ENCODE measurements at places on chromosomes 16 and 17. TPM values are rescaled to one million over a fixed set of nuclear protein-coding genes. Genes with fewer than 3 reads are reported as not detected.

The CCL17 gene
- total RNA-seq: not detected

DNA sequence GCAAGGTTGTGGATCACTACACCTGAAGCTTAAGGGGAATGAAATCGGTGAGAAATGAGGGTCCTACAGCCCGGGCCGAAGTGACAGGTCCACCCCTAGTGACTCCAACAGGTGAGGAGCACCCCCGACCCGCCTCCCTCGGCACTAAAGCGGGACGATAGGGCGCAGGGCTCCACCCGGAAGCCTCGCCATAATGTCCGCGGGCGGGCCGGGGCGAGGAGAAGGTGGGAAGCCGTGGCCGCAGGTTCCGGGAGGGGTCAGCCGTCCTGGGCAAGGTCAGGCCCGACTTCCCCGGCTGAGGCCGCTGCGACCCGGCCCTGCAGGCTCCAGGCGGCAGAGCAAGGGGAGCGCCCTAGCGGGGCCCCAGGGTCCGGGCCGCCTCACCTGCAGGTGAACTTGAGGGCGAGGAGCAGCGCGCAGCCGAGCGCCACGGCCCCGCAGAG lies 543 bp downstream of the TXNDC11 start:
- no peak for DNase-seq
- H3K27ac ChIP-seq: peak overlapping the region; percentile 85
- peaks cover 2% of the 10 kb centered on the region for H3K36me3 ChIP-seq

The FSCN2 gene
- 2.8 TPM for total RNA-seq

GRCh38 chr16:71672125-71672524 lies 46.1 kb downstream of the MARVELD3 start:
- DNase-seq: no peak
- H3K4me3 ChIP-seq: no peak overlapping the region
- H3K4me1 ChIP-seq: no peaks in the 10 kb centered on the region
- H3K36me3 ChIP-seq: peaks cover 40% of the 10 kb centered on the region
- H3K27ac ChIP-seq: no peak overlapping the region

The RHBDF1 gene
- 20.6 TPM for total RNA-seq

- DNase-seq: no peak
- no peaks in the 10 kb centered on the region for H3K27me3 ChIP-seq
- H3K4me3 ChIP-seq: no peak overlapping the region
- H3K4me1 ChIP-seq: no peaks in the 10 kb centered on the region
These were observed 402.6 kb upstream of the KIF2B start for GRCh38 chr17:53420035-53420641.

GRCh38 chr16:88772871-88773811 lies 11.9 kb downstream of the PIEZO1 start:
- DNase-seq: peak; percentile 90
- peaks cover 29% of the 10 kb centered on the region for H3K27me3 ChIP-seq
- H3K4me3 ChIP-seq: no peak overlapping the region

The CD300H gene
- total RNA-seq: not detected

DNA sequence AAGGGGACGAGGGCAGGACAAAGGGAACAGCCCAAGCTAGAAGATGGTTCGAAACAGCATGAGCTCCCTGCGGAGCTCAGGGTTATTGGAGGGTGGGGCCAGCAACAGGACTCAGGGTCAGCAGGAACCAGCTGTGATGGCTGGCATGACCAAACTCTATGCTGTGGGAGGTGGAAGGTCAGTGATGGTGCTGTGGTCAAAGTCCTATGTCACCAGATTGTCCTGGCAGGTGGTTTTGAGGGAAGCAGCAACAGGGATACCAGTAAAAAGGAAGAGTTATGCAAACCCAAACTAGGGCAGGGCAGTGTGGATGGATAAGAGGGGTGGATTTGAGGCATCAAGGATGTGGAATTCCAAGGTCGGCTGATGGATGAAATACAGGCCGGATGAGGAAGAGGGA lies 32.4 kb downstream of the CACNG4 start:
- H3K27ac ChIP-seq: no peak overlapping the region
- no peak overlapping the region for H3K4me3 ChIP-seq
- H3K36me3 ChIP-seq: no peaks in the 10 kb centered on the region
- DNase-seq: no peak
- H3K27me3 ChIP-seq: peaks cover 2% of the 10 kb centered on the region

DNA sequence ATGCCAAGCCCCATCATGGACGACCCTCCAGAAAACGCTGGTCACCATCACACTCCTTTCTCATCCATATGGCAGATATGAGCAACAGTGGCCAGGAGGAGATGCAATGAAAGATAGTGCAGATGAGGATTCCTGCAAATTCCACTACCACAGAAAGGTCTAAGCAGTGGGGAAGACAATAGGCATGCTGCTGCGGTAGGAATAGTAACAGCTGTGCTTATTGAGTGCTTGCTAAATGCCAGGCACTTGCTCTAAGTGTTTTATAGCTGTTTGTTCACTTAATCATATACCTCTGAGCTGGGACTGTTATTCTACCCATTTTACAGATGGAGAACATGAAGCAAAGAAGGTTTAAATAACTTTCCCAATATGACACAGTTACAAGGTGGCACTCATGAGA lies 46.6 kb upstream of the AKAP1 start:
- no peaks in the 10 kb centered on the region for H3K36me3 ChIP-seq
- H3K27me3 ChIP-seq: peaks cover 24% of the 10 kb centered on the region
- H3K27ac ChIP-seq: no peak overlapping the region
- DNase-seq: no peak
- H3K4me1 ChIP-seq: peaks cover 8% of the 10 kb centered on the region

GRCh38 chr17:32285306-32285705 lies 19.7 kb downstream of the RHBDL3 start:
- H3K4me3 ChIP-seq: no peak overlapping the region
- H3K4me1 ChIP-seq: peaks cover 14% of the 10 kb centered on the region
- H3K27ac ChIP-seq: no peak overlapping the region
- peaks cover 2% of the 10 kb centered on the region for H3K27me3 ChIP-seq

DNA sequence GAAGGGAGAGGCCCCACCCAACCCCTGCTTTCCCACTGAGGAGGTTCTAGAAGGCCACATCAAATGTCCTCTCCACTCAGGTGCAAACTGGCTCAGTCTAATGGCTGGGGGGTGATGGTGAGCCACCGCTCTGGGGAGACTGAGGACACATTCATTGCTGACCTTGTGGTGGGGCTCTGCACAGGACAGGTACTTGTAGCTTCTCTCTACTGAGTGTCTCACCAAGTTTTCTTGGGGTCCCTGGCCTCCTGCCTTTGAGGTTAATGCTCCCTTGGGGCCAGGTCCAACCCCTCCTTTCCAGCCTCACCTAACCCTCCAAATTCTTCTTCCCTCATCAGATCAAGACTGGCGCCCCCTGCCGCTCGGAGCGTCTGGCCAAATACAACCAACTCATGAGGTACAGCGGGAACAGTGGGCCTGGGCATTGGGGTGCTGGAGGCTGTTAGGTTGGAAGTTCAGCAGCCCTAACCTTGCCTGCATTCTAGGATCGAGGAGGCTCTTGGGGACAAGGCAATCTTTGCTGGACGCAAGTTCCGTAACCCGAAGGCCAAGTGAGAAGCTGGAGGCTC lies 5.7 kb downstream of the ENO3 start:
- no peaks in the 10 kb centered on the region for H3K27me3 ChIP-seq
- peaks cover 53% of the 10 kb centered on the region for H3K36me3 ChIP-seq
- no peak overlapping the region for H3K27ac ChIP-seq
- peaks cover 43% of the 10 kb centered on the region for H3K4me1 ChIP-seq
- DNase-seq: no peak
- no peak overlapping the region for H3K4me3 ChIP-seq

GRCh38 chr17:57085448-57086068 lies 512 bp downstream of the AKAP1 start:
- H3K36me3 ChIP-seq: no peaks in the 10 kb centered on the region
- peak; percentile 74 for DNase-seq
- H3K27me3 ChIP-seq: no peaks in the 10 kb centered on the region
- H3K4me3 ChIP-seq: peak overlapping the region; percentile 81
- H3K4me1 ChIP-seq: peaks cover 23% of the 10 kb centered on the region
- H3K27ac ChIP-seq: peak overlapping the region; percentile 64

The FBXL16 gene
- not detected for total RNA-seq

The NKD1 gene
- total RNA-seq: 4.2 TPM

The PLA2G10 gene
- total RNA-seq: 0.18 TPM

The RNF43 gene
- 0.04 TPM for total RNA-seq

The KRT33B gene
- total RNA-seq: 0.09 TPM

The SLC4A1 gene
- 6.2 TPM for total RNA-seq

The CTCF gene
- total RNA-seq: 27.4 TPM

The ZSCAN10 gene
- 0.13 TPM for total RNA-seq

GRCh38 chr16:57749101-57749692 lies 13.6 kb downstream of the KATNB1 start:
- H3K4me3 ChIP-seq: no peak overlapping the region
- peaks cover 43% of the 10 kb centered on the region for H3K4me1 ChIP-seq
- no peak overlapping the region for H3K27ac ChIP-seq
- peaks cover 48% of the 10 kb centered on the region for H3K36me3 ChIP-seq

DNA sequence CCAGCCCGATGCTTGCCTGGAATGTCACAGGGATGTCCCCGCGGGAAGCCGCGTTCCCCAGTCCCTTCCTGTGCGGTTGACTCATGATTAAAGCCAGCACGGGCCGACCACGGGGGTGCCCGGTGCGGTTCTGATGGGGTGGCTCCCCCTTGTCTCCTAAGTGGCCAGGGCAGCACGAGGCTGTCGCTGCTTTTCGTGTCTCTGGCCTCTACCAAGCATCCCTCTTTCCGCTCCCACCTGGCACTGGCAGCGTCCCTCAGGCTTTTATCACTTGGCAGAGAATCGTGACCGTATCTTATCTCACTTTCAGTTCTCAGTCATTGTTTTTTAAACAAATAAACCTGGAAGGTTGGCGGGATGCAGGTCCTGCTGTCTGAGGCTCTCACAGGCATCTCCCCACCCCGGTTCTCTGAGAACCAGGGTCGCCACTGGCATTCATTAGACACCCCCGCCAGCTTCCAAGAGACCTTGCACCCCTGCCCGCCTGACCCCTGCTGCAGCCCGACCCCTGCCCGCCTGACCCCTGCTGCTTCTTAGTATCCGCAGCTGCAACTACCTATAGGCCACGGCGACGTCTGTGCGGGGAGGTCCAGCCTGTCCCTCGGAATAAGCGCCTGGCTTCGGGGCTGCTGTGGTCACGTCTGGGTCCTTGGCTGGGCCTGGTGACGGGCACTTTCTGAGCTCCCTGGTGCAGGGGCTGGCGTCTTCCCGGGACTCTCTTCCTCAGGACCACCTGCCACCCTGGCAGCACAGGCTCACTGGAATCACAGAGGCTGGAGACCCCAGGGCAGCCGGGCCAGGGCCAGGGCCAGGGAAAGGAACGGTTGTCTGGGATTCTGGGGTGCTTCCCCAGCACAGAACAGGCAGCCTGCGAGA lies 7.5 kb downstream of the C1QTNF8 start:
- no peak overlapping the region for H3K4me3 ChIP-seq
- peaks cover 20% of the 10 kb centered on the region for H3K4me1 ChIP-seq
- DNase-seq: no peak
- H3K36me3 ChIP-seq: no peaks in the 10 kb centered on the region

DNA sequence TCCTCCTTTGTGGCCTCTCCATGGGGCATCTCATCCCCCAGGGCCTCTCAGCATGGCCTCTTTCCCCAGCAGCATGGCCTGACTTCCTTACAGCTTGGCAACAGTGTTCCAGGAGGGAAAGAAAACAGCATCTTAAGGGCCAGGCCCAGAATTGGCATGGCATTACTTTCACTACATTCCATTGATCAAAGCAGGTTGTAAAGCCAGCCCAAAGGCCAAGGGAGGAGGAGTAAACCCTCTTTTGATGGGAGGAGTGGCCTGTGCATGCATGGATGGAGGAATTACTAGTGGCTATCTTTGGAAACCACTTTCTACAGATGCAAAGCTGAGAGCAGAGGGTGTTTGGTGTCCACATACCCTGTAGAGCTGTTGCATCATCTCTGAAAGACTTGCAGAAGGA lies 149.4 kb downstream of the AIPL1 start:
- DNase-seq: no peak
- no peaks in the 10 kb centered on the region for H3K27me3 ChIP-seq
- H3K27ac ChIP-seq: no peak overlapping the region
- no peak overlapping the region for H3K4me3 ChIP-seq
- H3K36me3 ChIP-seq: no peaks in the 10 kb centered on the region
- H3K4me1 ChIP-seq: no peaks in the 10 kb centered on the region

- peak overlapping the region; percentile 98 for H3K27ac ChIP-seq
- peaks cover 22% of the 10 kb centered on the region for H3K4me1 ChIP-seq
These were observed 1.1 kb downstream of the MAPK3 start for GRCh38 chr16:30121741-30122571.

- DNase-seq: no peak
- no peak overlapping the region for H3K4me3 ChIP-seq
- H3K27me3 ChIP-seq: no peaks in the 10 kb centered on the region
- H3K4me1 ChIP-seq: peaks cover 37% of the 10 kb centered on the region
- peaks cover 9% of the 10 kb centered on the region for H3K36me3 ChIP-seq
- no peak overlapping the region for H3K27ac ChIP-seq
These were observed 5.3 kb upstream of the HEXD start for GRCh38 chr17:82412535-82413520.

The C16orf74 gene
- total RNA-seq: 1.3 TPM

GRCh38 chr17:58531661-58532554 lies 17.5 kb upstream of the MTMR4 start:
- peak overlapping the region; percentile 70 for H3K27ac ChIP-seq
- peak overlapping the region; percentile 46 for H3K4me3 ChIP-seq
- DNase-seq: peak; percentile 66
- H3K4me1 ChIP-seq: peaks cover 83% of the 10 kb centered on the region
- H3K27me3 ChIP-seq: peaks cover 10% of the 10 kb centered on the region
